ENCODE measurements at places on chromosomes 6 and 20.

GRCh38 chr20:3235666-3236324 lies 3.2 kb downstream of the SLC4A11 start:
- DNase-seq, result no peak

DNA sequence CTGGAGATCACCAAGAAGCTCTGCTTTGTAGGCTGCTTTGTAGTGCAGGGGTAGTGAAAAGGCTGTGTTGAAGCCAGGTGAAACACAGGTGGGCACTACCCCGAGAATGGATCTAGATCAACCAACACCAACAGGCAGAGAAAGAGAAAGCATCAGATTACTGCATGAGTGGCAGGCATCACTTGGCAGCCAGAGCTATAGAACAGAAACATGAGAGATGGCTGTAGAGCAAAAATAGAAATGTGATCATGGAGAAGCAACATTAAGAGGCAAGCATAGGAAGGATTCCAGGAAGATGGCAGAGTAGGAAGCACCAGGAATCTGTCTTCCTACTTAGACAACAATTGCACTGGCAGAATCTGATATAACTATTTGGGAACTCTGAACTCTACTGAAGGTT lies 311.1 kb upstream of the TCF21 start:
- no peak for DNase-seq

DNA sequence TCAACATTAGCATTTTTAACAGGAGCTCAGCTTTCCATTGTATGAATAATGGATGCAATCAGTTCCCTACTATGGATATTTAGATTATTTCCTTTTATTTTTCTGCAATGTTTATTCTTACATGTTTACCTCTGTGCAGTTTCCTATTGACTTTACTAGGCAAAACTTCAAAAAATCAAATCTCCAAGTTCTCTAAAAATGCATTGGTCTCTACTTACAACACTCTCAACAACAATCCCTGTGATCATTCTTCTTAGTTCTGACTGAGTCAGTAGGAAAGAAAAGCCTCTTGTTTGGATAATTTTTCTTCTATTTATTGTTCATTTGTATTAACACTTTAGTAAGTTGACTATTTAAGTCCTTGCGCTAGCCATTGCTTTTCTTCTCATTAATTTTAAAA lies 126.1 kb downstream of the KIF13A start:
- DNase-seq, result no peak

GRCh38 chr6:137951064-137951597 lies 84.1 kb downstream of the TNFAIP3 start:
- DNase-seq, result no peak
